ENCODE measurements at places on chromosomes 1 and 21.

DNA sequence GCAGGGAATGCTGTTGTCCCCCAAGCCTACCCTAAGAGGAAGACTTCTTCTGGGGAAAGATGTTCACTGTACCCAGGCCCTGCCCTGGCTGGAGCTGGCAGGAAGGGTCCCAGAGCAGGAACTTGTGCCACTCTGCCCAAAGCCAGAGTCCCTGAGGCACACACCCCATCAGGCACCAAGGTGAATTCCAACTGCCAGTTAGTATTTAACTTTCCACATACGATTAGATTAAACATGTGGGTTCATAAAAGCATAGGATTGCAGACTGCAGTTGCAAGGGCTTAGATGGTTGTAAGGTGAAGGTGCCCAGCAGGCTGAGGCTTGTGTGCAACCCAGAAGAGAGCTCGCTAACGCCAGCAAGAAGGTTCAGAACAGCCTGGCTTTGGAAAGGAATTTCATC lies at the start of gene KCNE2:
TSS of gene KCNE2 (plus strand) at position 274 of the 400 bp plus-strand sequence. CDS start 6,473 bp downstream, outside the sequence.
- no peak for DNase-seq

DNA sequence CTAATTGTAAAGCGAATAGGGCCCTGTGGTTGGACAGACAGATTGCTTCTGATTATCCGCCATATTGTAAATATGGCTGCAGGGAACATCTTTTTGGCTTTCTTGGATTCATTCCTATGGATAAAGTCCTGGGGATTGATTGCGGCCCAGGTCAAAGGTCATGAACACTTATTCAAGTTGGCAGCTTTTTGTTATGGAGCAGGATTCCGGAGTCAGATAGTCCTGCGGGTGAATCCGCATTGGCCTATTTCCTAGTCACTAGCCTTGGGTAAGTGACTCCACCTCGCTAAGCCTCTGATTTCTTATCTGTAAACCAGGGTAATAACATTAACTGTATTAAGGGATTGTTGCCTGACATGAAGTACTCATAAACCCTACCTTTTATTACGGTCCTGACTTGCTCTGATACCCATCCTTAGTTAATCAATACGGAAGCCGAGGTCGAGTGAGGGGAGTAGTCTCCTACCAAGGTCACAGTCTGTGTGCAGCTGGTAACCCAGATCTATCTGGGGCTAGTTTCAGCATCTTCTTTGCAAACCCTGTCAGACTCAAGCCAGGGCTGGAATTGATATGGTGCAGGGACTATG lies 31.7 kb downstream of the EDN2 start:
- no peak for DNase-seq

- no peak for DNase-seq
These were observed 138.4 kb downstream of the GLIS1 start for GRCh38 chr1:53600561-53600960.

GRCh38 chr1:193111641-193112090 lies 6.5 kb upstream of the GLRX2 start:
- no peak for DNase-seq

DNA sequence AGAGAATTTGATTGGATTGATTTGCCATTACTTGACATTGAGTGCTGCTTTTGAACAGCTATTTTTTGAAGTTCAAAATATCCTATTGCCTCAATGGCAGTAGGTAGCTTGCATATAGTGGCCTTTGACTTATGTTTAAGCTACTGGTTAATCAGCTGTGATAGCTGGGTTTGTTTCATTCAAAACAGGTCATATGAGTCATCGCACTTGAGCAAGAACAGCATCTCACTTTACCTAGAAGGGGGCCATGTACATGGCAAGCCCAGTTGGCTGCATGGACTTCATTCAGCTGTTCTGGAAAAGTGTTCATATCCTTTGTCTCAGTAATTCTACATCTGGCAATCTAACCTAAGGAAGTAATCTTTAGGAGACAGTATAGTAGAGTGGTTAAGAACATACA lies 29.0 kb upstream of the ARID1A start:
- DNase-seq, result no peak

Data from T-helper 2 cell treated with Interferon-gamma antibody and Interleukin-4, amounts not matched to agents 5 μg/mL and 100 μg/mL, for 36 hours (primary cell).